ENCODE measurements at places on chromosomes 7 and 10. TPM values are rescaled to one million over a fixed set of nuclear protein-coding genes. Genes with fewer than 3 reads are reported as not detected.

- DNase-seq: peak; percentile 41
Observed at GRCh38 chr7:7808156-7808555, 89.7 kb upstream of the RPA3 start.

The TDRD1 gene
- polyA plus RNA-seq: not detected

The TMEM270 gene
- polyA plus RNA-seq: not detected

DNA sequence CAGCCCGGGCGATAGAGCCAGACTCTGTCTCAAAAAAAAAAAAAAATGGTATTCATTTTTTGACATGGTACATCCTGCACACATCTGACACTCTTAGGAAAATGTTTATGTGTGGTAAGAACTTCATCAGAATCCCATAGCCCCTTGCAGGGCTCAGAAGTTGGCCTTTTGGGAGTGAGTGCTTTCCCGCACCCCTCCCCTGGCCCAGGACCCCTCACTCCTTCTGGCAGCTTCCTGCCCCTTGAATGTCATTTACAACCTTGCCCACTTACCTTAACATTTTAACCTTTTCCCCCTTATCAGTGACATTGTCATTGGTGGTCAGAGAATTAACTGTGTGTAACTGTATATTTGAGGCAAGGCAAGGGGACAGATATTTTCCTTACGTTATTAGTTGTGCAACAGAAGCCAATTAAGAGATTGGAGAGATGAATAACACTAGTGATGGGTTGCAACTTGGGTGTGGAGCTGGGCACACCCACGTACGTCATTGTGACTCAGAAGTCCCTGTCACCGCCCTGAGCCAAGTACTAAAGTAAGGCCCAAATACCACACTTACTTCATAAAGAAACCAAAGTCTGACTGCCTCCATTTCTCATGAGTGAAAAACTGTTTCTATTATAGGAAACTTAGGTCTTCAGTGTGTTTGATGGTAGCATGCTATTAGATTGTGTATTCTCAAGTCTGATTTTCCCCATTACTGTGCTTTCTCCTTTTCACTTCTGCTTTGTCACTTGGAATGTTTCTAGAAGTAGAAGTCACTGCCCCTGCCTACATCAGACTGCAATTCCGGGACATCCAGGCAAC is 31.6 kb downstream of the OGDH start:
- DNase-seq: no peak

The SLC18A3 gene
- not detected for polyA plus RNA-seq

GRCh38 chr10:84008878-84009277 is 130.4 kb upstream of the GHITM start:
- no peak for DNase-seq

The GLI3 gene
- 7.2 TPM for polyA plus RNA-seq

- DNase-seq: no peak
Observed at GRCh38 chr10:28505359-28505959, 27.5 kb upstream of the WAC start.

The WDR37 gene
- polyA plus RNA-seq: 15.0 TPM

DNA sequence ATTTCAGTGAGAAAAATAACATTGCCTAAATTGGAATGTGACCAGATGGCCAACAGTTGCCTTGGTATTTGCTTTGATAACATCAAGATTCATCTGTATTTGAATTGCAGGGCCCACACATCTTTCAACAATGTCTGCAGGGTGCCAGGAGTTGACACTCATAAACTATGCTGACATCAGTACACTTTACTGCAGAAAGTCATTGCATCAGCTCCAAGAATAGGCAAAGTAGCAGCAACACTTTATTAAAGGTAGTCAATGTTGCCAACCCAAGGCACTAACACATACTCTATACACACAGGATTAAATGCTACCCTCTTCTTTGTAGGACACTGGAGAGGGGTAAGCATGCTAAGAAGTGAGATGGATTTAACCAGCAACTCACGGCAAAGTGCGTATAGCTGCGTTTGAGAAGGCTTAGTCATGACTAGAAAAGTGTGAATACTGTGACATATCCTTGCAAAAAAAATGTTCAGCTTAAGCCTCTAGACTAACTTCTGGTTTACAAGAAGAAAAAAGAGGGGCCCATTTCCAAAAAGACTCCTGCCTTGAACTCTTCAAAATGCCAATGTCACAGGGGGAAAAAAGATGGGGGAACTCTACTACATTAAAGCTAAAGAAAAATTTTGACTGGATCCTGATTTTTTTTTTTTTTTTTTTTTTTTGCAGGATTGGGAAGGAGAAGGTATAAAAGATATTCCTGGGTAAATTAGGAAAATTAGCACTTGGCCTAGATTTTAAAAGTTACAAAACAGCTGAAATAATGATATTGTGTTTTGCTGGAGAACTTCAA is 2.2 kb downstream of the BBIP1 start:
- DNase-seq: peak; percentile 49

DNA sequence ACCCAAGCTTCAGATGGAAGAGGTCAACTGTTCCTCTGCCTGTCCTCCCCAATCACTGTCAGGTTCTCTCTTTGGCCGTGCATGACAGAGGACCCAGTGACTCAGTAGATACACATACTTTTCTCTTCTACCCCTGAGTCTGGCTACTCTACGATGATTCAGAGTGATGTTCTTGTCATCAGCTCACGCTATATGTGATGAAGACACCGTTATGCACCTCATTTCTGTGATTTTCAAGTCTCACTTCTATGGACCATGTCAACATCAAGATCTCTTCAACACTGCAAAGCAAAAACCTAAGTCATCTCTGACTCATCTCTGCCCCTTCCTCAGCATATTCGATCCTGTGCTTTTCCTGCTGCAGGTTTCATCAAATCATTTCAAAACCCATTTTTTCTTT is 76.6 kb upstream of the DGKI start:
- no peak for DNase-seq

The SND1 gene
- polyA plus RNA-seq: 247 TPM

GRCh38 chr7:25122373-25122772 is 2.7 kb downstream of the CYCS start:
- no peak for DNase-seq

The MLXIPL gene
- not detected for polyA plus RNA-seq

DNA sequence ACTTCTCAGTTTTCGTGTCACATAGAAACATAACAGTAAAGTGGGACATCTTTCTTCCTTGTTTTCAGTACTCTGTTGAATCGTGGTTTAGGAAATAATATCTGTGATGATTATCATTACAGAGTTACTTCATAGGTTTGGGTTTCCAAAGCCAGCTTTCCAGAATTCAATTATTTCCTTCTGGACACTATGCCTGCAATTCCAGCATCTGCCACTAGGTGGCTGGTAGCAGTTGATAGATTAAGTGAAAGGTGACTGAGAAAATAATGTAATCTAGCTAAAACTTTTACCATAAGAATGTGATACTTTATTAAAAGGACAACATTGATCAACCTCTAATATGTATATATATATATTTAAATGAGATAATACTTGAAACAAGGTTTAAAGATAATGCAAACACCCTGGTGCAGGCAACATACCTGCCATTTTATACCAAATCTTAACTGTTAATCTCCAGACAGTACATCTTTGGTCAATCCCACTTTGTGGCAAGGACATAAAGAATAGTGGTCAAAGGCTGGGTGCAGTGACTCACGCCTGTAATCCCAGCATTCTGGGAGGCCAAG is 102.6 kb downstream of the SH3PXD2A start:
- no peak for DNase-seq

DNA sequence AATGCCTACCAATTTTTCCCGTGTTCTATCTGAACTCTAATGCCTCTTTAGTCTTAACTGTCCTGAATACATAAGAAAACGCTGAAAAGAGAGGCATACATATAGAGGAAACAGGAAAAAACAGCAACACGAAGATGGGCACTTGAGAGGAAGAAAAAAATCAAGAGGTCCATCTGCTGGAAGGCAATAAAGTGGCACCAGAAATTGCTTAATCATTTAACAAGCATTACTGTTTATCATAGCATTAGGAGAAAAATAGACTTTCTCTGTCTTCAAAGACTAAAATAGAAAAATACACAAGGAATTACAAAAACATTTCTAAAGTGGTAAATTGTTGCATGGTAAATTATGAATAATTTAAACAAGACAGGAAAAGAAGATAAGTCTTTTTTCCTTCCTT is 35.0 kb downstream of the NSUN6 start:
- no peak for DNase-seq

The LRIT1 gene
- polyA plus RNA-seq: not detected

The RBM20 gene
- 0.15 TPM for polyA plus RNA-seq

- DNase-seq: no peak
Observed at GRCh38 chr10:35641676-35642034, 441 bp downstream of the FZD8 start.

The RSPH10B gene
- polyA plus RNA-seq: 0.07 TPM
